Small intestine (tissue), 16 donors: ENCODE measurements at places on chromosomes 5 and 9.
A peak's percentile ranks its signal among the peaks of the same experiment; 100 is the strongest.

- DNase-seq, result peak; percentile 42
Observed at GRCh38 chr9:90141723-90142122, 500.9 kb downstream of the DIRAS2 start.

- no peak for DNase-seq
Observed at GRCh38 chr5:151184316-151185042, 26.9 kb upstream of the ANXA6 start.

DNA sequence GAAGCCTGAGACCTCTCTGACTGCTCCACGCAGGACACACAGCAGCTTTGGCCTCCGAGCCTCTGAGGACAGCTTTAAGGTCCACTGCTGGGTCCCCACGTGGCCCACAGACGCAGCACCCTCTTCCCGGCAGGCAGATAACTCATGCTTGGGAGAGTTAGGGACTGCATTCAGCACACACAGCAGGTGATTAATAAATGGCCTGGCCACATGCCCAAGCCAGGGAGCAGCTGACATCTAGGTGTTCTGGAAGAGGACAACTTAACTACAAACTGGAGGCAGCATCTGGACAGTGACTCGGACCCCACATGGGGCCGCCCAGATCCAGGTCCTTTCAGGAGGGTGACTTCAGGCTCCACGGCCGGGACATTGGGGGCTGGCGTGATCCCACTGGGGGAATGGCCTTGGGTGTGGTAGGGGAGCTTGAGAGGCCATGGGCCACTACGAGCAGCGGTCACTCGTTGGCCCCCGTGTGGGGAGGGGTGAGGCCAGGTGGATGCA lies 11.3 kb downstream of the NINJ1 start:
- no peak for DNase-seq

DNA sequence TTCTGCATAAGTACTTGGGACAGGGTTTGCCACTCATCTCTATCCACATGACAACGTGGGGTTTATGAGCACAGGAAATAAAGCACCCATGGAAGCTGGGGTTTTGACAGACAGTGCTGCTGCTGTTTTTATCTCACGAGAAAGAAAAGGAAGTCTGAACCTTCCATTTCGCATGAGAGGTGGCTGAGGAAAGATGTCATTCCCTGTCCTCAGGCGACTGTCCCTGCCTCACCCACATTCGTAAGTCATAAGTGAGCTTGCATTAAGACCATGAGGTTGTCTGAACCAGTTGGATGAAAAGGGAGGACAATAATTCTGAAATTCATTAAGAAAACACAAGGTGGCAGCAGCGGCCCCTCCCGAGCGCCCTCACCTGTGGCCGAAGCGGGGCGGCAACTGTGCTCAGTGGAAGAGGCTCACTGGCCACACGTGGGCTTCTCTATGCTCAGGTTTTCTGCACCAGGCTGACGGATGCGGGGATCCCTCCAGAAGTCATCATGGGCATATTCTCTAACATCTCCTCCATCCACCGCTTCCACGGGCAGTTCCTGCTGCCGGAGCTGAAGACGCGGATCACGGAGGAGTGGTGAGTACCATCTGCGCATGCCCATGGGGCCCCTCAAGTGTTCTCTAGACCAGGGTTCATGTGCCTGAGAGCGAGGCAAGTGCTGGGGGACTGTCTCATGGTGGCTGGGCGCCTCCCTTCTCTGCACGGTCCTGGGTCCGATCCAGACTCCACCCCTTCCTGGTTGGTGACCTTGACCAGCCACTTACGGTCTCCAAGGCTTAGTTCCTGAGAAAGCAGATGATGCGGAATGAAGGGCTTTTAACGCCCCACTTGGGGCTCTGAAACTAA lies 54.7 kb upstream of the SUSD3 start:
- peak; percentile 81 for DNase-seq

GRCh38 chr5:44336708-44337107 lies 52.5 kb downstream of the FGF10 start:
- DNase-seq, result no peak

DNA sequence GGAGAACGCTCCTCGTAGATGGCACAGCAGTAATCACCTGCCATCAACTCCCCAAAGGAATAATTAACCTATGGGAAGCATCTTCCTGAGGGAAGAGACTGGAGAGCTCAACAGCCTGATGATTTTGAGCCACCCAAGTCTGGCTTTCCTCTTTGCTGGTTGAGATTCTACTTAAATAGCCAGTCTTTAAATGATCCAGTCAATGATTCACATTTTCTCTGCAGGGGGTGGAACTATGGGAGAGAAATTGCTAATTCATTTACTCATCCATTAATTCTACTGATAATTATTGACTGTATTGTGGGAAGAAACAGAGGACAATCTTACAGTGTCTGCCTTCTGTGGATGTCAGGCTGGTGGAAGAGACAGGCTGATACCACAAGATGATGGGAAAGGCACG lies 355.0 kb upstream of the PANK3 start:
- DNase-seq, result no peak

- no peak for DNase-seq
Observed at GRCh38 chr9:129630967-129631673, 5.2 kb downstream of the NTMT1 start.

- DNase-seq, result no peak
Observed at GRCh38 chr5:17819783-17820182, 185.5 kb downstream of the TAF11L14 start.

DNA sequence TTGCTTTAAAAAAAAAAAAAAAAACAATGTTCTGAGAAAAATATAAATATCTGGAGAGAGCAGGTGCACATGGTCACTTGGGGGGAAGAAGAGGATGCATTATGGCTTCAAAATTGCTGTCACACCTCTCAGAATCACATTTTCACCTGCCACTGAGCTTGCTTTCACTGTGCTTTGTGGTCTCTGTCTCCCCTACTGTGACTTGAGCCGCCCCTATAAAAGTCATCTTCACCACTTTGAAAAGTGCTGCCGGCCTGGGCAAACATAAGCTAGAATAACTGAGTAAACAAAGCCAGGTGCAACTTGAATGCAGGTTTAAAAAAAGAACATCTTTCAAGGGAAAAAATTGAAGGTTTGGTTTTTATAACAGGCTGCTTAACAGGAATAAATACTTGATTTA lies 368.1 kb upstream of the GRIA1 start:
- no peak for DNase-seq
